Activated naive CD8-positive, alpha-beta T cell treated with anti-CD3 and anti-CD28 coated beads, Interleukin-2, amount 50 U/mL, for 24 hours (primary cell): ENCODE measurements at places on chromosomes 7 and 10.

- DNase-seq, result no peak
These were observed 30.9 kb upstream of the KMT2E start for GRCh38 chr7:104983076-104983577.

DNA sequence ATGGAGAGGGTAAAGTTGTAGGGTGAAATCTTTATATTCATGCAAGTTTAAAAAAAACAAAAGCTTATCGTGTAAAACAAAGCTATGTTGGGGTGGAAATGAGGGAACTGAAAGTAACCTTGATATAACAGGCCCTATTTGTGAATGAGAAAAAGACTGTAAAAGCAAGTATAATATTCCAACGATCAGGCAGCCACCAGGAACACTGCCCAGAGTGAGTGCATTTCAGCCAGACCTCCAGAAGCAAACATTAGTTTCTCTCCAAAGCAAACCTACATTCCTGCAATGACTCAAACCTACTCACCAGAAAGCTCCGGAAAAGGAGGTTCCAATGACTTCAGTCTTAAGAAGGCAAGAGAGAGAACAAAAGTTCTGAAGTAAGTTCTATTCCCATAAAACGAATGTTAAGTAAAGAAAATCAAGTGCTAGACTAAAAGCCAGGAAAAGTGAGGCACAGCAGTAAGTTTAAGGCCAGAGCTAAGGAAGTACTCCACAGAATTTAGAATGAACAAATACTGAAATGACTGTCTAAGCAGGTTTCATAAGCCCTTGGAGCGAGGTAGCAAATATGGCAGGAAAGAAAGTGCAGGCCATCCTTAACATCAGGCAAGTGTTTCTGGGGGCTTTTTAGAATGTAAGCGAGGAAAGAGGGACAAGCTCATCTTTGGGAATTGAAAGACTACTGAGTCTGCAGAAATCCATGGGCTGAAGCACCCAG is 493.1 kb downstream of the XPNPEP1 start:
- no peak for DNase-seq

DNA sequence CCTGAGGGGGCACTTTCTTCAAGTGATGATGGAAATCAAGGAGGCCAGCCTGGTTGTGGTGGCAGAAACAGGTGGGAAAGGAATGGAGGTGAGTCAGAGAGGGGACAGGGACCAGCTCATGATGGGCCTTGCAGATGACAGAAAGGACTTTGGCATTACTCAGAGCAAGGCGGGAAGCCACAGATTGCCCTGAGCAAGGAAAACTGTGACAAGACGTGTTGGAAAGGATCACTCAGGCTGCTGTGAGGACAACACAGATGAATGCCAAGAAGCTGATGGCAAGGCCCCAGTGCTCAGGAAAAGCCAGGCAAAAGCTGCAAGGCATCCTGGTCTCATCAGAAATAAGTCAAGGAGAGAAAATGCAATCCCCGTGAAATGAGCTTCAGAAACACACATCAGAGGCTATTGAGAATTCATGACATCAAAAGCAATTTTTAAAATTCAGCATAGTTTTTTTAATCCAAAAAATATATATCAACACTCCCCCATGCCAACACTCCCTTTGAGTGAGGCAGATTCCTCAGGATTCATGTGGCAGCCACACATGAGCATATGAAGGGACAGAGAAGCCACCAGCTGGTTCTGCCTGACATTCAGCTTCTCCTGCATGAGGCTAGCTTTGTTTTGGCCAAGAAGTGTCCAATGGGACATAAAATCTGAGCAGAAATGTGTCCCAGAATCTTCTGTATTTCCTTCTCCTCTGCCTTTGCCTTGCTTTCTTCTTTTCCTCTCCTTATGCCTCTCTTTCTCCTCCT is 244.5 kb upstream of the MYO3A start:
- no peak for DNase-seq

DNA sequence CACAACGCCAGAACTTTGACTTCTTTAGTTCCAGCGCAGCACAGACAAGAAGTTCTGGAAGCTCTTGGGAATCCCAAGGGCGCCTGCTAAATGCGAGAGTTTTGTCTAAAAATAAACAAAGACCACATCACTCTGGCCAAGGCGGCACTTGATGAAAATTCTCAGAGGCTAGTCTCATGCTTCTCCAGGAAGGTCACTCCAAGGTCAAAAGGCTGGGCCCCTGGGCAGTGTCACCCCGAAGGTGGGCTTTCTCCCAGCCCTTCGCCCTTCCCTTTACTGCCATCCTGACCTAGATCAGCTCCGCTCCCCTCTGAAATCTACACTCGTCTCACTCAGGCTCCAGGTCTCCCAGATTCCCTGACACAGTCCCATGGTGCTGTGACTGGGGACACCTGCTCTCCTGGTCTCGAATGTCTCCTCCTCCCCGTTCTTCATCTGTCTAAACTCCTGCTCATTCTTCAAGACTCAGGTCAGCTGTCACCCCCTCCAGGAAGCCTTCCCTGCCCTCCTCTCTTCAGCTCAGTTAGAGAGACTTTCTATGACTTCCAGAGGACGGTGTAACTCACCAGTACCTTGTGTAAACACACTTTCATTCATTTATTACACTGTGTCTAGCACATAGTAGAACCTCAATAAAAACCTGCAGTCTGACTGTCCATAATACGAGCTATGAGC is 10.5 kb downstream of the FAM53B start:
- no peak for DNase-seq

DNA sequence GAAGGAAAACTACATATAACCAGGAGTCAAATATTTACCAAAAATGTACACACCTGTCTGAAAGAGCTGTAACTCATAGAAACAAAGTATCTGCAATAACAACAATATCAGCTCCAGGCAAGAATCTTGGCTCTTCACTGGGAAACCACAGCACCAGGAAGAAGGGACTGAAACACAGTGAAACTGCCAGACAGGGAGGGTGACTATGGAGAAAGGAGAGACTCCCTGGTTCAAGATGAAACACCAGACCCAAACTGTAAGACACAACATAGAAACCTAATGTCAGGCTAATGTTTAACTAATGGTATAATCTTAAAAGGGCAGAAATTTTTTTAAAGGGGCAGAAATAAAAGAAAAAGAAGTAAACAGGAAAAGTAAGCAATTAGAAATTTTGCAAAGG is 11.5 kb upstream of the TAS2R39 start:
- no peak for DNase-seq

GRCh38 chr10:128751284-128751683 is 625.1 kb upstream of the MKI67 start:
- no peak for DNase-seq

DNA sequence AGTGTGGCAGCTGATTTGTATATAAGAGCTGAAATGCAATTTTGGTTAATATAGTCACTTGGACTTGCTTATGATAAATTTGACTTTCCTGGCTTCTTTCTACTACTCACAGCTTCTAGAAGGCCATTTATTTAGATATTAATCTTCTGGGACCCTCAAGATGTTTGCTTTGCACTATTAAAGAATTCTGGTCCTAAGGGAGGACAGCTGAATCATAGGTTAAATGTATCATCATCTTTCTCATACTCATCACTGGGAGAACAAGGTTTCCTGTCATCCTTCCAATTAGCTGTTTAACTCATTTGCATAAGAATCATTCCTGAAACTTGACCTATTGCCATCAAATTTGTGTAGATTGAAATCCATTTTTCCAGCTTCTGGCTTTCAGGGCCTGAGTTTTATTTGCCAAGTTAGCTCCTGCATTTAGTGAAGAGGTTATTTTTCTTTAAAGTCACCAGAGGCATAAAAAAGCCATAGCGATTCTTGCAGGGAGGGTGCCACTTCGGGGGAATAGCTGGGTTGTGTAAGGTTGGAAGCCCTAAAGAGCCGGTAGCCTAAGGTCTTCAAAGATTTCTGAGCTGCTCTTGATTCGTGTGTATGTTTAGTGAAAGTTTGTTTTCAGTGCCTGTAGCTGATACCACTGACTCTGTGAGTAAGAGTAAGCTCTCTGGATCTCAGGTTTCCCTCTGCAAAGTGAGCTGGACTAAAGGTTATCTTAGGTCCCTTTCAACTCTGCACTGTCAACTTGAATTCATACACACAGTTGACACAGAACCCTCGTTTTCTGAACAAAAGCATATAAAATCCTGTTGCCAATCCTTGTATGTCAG is 4.3 kb downstream of the MAP3K8 start:
- DNase-seq, result no peak
